ENCODE measurements at places on chromosomes 7 and 10.

DNA sequence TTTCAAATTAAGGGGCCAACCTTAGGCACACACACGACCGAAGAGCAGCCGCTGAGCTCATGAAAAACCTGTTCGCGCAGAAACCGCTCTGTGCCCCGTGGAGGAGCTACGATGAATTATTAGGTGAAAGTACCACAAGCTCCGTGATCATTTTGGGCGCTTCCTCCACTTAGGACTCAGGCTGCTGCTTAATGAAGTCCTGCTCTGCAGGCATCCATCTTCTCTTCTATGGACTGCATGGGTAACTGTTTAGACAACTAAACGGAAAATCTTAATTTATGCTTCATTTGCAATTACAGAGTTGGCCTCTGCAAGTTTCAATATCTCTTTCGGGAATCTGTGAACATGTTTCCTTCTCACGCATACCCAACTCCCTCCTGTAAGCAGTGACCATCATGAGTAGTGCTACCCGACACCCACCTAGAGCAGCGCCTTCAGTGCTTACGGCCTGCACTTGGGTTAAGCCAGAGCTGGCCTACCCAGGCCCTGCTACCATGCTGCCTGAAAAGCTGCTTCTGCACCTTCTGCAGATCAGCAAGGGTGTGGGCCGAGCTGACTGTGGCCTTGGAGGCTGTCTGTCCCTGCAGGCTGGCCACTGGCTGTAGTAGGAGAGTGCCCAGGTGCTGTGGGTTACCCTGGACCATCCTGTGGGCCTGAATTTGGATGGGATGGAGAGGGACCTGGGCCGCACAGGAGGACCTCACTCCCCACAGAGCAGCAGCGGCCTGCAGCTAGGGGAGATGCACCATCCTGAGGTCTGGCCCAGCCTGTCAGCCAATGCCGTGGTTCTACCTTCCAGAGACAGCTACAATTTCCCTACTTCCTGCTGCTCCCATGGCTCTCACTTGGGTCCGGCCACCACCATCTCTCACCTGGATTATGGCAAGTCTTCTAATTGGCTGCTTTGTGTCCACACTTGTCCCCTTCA, 36.0 kb downstream of the GNA12 start:
- DNase-seq: peak; percentile 48

DNA sequence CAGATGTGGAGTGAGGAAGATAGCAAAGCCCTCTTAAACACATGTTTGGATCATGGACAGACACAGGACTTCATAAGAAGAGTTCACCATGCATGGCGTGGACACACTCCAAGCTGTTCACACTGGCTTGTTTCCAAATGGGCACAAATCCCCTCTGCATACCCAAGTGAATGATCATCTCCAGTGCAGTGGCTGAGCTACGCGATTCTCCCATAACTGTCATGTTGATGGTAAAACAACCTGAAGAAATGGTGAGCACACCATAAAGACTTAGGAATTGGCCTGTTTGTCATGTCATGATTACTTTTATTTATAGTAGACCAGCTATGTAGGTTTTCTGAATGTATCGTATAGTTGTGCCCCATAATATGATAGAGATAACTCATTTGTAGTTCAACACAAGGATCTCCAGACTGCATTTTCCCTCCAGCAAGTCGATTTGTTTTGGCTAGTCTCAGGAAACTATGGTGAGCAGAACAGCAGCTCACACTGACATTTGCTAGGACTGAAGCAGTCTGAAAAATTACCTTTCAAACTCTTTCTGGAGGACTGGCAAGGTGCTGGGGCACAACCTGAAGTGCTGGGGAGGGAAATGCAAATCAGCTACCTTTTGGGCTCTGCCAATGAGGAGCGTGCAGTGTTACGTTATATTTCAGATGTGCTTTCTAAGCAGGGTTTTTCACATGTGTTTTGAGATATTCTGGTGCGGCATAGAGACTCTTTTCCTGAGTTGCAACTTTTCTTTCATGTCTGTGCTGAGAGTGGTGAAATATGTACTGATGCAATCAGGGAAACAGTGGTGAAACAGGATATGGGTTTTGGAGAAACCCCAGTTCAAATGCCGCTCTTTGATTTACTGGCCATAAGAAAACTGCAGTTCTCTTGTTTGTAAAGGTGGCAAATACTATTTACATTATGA, 629.6 kb upstream of the DPP6 start:
- DNase-seq: no peak

- DNase-seq: no peak
These were observed 3.5 kb upstream of the GHITM start for GRCh38 chr10:84135836-84136235.

GRCh38 chr7:5692112-5692844, 89.2 kb downstream of the RNF216 start:
- DNase-seq: no peak

GRCh38 chr7:134396031-134396430, 62.9 kb downstream of the AKR1B1 start:
- no peak for DNase-seq

- DNase-seq: no peak
These were observed 63.3 kb downstream of the ELFN1 start for GRCh38 chr7:1733206-1733907.

- no peak for DNase-seq
These were observed 173.6 kb downstream of the PRKCQ start for GRCh38 chr10:6406220-6407033.

GRCh38 chr10:131119626-131120355, 191.7 kb downstream of the TCERG1L start:
- DNase-seq: no peak

DNA sequence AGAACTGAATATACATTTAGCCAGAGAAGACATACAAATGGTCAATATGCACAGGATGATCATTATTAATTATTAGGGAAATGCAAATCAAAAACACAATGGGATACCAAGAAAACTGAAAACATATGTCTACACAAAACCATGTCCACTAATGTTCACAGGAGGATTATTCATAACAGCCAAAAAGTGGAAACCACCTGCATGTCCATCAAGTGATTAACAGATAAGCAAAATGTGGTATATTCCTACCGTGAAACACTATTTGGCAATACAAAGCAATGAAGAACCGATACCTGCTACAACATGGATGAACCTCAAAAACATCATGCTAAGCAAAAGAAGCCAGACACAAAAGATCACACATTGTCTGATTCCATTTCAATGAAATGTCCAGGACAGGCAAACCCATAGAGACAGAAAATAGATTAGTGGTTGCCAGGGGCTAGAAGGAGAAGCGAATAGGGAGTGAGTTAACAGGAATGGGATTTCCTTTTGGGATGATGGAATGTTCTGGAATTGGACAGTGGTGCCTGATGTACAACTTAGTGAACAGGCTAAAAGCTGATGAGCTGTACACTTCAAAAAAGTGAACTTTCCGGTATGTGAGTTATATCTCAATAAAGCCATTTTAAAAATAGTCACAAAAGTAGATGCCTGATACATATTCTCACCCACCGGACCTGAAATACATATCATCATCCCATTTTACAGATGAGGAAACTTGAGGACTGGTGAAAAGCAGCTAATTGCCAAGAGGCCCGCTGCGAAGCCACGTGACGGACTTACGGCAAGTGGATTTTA, 33.6 kb downstream of the HIPK2 start:
- no peak for DNase-seq

DNA sequence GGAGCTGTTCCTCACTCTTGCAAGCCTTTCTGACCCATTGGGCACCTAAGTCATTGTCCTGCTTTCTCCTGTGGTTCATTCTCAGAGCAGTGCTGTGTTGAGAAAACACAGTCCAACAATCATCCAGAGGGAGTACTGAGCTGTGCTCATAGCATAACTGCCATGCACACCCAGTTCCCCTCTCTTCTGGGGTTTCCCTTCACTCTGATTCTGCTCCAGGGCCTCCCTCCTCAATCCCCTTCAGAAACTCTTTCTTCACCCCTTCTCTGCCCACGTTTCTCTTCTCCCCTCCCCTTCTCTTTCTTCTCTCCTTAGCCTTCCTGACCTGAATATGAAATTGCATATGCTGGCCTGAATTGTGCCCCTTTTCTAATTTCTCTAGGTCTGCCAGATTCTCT, 155.8 kb downstream of the AOAH start:
- DNase-seq: no peak

DNA sequence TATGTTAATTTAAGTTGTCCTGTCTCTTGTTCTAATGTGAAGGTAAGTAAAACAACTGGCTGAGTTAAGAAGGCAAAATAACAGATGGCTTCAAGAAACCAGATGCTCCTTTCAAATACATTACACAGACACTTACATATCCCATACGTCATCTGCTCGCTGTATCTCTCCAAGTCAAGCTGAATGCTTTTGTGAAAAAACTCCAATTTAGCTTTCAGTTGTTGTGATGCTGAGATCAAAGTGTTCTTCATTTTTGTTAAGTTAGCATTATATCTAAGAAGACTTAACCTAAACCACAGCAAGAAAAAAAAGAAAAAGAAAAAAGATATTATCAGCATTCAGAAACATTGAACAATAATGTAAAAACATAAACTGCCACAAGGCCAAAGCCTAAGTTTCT, 18.5 kb upstream of the ERLIN1 start:
- no peak for DNase-seq

DNA sequence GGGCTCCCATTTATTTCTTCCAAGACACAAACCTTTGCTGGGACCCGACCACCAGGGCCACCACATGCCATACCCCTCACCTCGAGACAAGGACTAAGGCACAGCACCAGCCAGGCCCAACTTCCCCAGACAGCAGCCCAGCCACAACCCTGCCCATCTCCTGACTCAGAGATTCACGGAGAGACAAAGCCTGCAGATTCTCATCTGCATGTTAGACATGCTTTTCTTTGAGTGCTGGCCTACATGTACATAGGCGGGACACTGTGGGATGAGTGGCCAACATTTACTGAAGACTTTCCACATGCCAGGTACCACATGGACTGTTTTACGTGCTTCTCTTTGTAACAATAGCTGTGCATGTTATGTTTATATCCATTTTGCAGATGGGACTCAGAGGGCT, 221.3 kb upstream of the ZMIZ1 start:
- DNase-seq: no peak

DNA sequence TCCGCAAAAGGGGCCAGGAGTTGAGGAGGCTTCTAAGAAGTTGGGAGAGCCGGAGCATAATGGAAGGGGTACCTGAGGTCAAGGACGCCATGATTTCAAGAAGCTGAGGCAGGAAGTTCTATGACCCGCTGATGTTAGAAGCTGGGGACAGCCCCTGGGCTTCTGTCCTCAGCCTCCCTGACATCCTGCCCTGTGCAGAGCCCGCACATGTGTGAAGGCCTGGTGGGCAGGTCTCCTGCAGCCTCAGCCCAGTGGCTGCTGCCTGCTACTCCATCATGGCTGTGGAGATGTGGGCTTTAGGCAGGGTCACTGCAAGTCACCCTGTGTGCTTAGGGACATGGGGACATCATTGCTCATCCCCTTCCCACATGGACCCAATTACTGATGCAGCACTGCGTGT, 53.8 kb upstream of the PCBD1 start:
- no peak for DNase-seq

GRCh38 chr10:6667679-6668270, 87.7 kb upstream of the PRKCQ start:
- no peak for DNase-seq

- peak; percentile 28 for DNase-seq
These were observed 165.6 kb upstream of the KMT2E start for GRCh38 chr7:104848138-104848990.

DNA sequence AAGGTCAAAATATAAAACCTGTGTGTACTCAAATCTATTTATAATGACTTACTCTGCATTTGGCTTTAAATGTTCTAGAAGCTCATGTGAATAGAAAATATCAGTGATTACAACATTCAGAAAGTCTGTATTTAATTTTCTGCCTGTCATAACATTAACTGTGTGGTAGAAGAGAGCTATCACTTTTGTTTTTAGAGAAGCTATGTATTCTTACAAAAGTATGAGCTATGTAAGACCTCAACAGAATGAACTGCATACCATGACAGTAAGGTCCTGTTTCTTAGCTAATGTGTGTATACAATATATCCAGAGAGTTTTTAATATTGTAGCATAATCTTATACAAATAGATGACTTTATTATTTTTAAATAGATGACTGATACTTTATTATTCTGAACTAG, 61.5 kb downstream of the PTN start:
- DNase-seq: no peak

DNA sequence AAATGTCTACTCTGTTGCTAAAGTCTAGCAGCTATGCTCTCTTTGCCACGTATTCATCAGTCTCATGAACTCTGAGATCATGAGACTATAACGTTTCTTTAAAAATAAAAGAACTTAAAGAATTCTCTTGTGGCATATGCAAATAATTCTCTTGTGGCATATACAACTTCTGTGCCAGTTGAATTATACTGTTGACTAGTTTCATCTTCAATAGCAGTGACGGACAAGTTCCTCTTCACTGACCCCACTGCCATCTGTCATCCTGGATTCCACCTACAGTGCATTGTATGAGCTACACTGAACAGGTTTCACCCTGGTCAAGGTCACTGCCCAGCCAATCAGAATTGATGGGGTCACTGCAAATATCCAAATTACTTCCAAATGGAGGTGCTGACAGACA, 88.2 kb downstream of the CD36 start:
- no peak for DNase-seq

- no peak for DNase-seq
These were observed 795.6 kb upstream of the GHITM start for GRCh38 chr10:83343676-83344075.

GRCh38 chr7:89623018-89623672, 531.1 kb upstream of the STEAP1 start:
- peak; percentile 71 for DNase-seq

- DNase-seq: no peak
These were observed 115.5 kb downstream of the SMURF1 start for GRCh38 chr7:99028261-99028973.

- no peak for DNase-seq
These were observed 16.4 kb upstream of the RAPGEF5 start for GRCh38 chr7:22373388-22373787.

- no peak for DNase-seq
These were observed 64.9 kb downstream of the PRKG1 start for GRCh38 chr10:51139176-51139575.

- no peak for DNase-seq
These were observed 87.6 kb upstream of the AFAP1L2 start for GRCh38 chr10:114491933-114492332.

- no peak for DNase-seq
These were observed 152.5 kb downstream of the CREB5 start for GRCh38 chr7:28564755-28565374.

DNA sequence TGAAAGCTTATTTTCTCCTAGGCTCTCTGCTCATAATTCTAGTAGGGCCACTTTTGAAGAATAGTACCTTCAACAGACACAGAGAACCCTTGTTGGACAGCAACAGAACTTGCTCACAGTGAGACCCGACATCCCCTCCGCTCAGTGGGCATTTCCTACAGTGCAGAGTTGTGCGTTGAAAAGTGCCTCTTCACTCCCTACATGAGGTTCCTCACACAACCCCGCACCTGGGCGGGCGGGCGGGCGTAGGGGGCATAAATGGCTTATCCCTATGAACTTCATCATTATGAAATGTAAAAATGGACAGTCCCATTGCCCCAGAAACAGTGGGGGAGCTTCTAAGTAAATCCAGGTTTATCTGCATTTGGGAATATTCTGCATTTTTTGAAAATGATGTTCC, 174.9 kb downstream of the MGMT start:
- DNase-seq: no peak

All from hematopoietic multipotent progenitor cell (in vitro differentiated cells).